ENCODE measurements at places on chromosomes 6 and 20.
A peak's percentile ranks its signal among the peaks of the same experiment; 100 is the strongest.

- no peak for DNase-seq
Observed at GRCh38 chr20:62949153-62949821, 3.2 kb upstream of the SLC17A9 start.

- no peak for DNase-seq
Observed at GRCh38 chr20:542777-543368, 717 bp downstream of the CSNK2A1 start.

GRCh38 chr6:6725468-6726209 lies 137.1 kb downstream of the LY86 start:
- DNase-seq, result no peak

- no peak for DNase-seq
Observed at GRCh38 chr6:125794342-125795137, 3.8 kb downstream of the NCOA7 start.

GRCh38 chr20:20691477-20692235 lies 20.8 kb downstream of the RALGAPA2 start:
- DNase-seq, result no peak

DNA sequence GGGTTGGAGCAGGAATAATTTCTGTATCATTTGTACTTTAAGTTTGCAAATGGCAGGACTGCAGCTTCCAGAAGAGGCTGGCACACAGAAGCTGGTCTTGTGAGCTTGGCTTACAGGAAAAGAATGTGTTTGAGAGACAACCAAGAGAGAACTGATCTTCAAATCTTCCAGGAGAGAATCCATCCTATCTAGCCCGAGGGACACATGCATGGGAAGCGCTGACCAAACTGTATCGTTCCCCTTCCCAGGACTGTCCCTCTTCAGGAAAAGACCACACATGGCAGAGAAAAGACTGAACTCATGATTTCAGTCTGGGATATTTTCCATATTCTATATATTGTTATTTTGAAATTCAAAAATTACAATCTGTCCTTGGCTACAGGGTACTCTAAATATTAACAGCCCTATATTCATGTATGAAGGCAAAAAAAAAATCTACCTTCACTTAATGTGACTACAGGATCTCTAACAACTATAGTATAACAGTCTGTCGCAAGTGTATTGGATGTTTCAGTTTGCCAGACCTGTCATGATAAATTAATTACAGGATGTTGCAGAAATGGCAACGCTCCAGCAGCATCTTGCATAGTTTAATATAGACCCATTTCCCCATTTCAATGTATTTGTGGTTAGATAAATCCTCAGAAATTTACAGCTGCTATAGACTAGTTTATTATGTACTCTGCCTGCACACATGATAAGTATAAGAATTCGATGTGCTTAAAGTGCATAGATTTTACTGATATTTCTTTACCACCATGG lies 99.4 kb downstream of the MYB start:
- DNase-seq, result peak; percentile 6

GRCh38 chr6:161445021-161445799 lies 171.3 kb upstream of the AGPAT4 start:
- DNase-seq, result no peak

- DNase-seq, result no peak
Observed at GRCh38 chr6:157383471-157383870, 2.5 kb downstream of the ZDHHC14 start.

DNA sequence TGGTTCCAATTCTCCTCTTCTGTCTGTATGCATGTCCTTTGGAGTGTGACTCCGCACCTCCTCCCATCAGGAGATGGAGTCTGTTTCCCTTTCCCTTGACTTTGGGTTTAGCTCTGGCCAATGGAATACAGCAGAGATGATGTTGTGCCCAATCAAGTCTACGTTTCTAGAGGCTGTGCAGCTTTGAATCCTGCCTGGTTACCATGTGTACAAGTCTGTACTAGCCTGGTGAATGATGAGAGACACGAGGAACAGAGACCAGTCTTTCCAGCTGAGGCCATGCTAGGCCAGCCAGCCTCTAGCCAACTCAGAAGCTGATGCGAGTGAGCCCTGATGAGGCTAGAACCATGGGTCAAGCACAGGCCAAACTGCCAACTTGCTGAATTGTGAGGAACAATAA lies 83.2 kb downstream of the LAMP5 start:
- DNase-seq, result no peak

- DNase-seq, result no peak
Observed at GRCh38 chr6:167665698-167666330, 160.9 kb upstream of the AFDN start.

DNA sequence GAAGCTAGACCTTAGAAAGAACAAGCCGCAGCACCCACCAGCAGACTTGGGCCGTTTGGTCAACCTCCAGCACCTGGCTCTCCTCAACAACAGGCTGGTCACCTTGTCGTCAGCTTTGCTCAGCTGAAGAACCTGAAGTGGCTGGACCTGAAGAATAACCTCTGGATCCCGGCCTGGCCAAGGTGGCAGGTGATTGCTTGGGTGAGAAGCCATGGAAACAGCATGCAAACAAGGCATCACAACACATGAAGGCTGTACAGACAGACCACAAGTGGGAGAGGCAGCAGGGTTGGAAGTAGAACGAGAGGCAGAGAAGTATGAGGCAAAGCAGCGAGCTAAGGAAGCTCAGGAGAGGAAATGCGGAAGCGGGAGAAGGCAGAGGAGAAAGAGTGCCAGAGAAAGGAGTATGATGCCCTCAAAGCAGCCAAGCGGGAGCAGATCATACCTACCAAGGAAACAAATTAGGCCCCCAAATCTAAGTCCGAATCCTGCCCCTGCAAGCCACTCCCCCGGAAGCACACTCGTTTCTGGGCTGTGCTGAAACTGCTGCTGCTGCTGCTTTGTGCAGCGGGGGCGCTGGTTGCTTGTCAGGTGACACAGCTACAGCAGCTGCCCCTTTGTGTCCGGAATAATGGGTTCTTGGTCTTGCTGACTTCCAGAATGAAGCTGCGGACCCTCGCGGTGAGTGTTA lies 121.6 kb upstream of the LGSN start:
- no peak for DNase-seq

DNA sequence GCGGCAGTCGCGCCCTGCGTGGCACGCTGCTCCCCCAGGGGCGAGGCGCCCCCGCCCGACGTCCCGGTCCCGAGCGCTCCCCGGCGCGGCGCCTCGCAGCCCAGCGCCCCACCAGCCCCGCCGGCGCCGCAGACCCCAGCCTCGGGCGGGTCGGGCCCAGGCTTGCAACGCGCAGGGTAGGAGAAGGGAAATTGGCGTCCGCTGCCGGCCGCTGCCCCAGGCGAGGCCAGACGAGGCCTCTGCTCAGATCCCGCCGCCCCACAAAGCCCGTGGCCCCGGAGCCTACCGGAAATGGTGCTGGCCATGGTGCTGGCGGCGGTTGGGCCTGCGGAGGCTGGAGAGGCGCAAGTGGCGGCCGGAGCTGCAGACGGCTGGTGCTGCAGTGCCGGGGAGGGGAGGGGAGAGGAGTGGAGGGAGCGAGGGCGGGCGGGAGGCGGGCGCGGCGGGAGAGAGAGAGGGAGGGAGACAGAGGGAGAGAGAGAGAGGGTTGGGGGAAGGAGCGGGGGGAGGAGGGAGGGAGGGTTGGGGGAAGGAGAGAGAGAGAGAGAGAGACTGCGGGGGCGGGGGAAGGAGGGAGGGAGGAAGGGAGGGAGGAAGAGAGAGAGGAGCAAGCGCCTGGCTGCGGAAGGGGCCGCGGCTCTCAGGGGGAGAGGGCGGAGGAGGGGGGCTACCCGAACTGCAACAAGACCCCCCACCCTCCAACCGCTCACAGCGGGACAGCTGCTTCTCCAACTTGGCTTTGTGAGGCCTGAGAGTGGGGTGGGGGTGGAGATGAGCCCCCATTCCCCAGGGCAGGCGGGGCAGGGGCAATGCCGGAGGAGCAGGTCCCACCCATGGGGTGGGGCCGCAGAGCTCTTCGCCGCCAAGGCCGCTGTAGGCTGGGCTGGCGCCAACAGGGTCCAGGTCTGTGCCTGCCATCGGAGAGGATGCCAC lies at the start of gene STMN3:
TSS of gene STMN3 (minus strand) at position 384 of the 933 bp plus-strand sequence. CDS start at position 305, 79 bp downstream.
- peak; percentile 70 for DNase-seq
